ENCODE measurements at places on chromosomes 1 and 21.

GRCh38 chr1:85371021-85371420 lies 93.9 kb downstream of the DDAH1 start:
- no peak for DNase-seq

- DNase-seq = no peak
These were observed 80.1 kb downstream of the CAPZB start for GRCh38 chr1:19405195-19405760.

DNA sequence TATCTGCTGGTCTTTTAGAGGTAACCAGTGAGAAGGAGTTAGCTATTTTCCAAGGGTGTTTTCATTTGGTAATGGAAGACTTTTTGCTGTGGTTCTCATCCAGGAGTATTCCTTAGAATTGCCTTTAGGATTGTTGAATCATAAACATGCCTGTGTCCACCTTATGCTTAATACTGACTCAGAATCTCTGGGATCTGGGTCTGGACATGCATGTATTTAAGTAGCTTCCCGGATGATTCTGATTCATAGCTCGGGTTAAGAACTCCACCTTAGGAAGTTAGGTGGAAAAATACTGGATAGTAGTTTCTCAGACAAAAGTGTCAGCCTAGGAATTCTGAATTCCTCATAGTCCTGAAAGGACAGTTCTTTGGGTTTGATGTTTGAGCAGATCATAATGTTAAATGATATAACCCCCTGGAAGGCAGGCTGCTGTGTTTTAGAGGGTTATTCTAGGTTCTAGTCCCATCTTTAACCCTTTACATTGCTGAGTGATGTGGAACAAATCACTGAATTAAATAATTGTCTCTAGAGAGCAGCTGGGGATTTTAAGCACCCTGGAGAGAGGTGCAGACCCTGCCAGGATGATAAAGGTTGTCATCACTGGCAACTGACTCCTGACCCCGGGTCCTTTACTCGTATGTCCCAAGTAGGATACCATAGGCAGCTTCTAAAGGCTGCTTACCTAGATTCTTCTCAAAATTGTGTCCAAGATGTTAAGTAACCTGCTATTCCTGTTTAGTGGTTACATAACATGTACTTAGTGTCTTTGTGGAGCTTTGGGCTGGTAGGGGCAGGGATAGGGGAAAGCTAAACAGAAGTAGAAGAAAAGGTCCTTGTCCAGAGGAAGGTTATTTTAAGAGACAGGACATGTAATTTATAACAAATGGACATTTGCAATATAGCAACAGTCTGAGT lies 14.5 kb upstream of the C4BPB start:
- no peak for DNase-seq

DNA sequence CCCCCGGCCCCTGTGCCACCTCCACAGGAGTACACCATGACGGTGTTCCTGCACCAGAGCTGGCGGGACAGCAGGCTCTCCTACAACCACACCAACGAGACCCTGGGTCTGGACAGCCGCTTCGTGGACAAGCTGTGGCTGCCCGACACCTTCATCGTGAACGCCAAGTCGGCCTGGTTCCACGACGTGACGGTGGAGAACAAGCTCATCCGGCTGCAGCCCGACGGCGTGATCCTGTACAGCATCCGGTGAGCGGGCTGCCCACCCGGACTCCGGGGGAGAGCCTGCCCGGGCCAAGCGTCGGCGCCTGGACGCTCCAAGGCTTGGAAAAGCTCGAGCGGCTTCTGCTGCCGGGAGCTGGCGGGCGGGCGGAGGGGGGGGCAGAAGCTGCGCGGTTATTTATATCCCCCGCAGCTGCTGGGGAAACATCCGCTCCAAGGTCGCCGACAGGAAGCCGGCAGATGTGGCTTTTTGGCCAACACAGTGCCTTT lies 6.4 kb downstream of the GABRD start:
- no peak for DNase-seq

GRCh38 chr21:25506887-25507286 lies 100.4 kb downstream of the MRPL39 start:
- DNase-seq = no peak

DNA sequence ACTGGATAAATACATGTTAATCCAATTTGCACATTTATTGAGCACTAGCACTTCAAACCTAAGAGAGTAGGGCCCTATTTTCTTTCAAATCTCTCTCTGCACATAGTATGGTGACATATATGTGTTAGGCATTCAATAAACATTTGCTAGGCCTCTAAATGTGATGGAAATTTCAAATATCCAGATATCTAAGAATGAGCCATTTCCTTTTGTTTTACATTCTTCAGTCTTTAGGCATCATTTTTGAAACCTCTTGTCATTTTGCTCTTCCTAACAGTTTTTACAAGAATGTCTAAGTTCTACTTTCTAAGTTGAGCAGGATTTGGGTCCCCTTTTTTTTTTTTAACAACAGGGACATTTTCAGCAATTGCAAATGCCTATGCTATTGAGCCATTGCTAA lies 395.7 kb upstream of the ST6GALNAC5 start:
- no peak for DNase-seq

DNA sequence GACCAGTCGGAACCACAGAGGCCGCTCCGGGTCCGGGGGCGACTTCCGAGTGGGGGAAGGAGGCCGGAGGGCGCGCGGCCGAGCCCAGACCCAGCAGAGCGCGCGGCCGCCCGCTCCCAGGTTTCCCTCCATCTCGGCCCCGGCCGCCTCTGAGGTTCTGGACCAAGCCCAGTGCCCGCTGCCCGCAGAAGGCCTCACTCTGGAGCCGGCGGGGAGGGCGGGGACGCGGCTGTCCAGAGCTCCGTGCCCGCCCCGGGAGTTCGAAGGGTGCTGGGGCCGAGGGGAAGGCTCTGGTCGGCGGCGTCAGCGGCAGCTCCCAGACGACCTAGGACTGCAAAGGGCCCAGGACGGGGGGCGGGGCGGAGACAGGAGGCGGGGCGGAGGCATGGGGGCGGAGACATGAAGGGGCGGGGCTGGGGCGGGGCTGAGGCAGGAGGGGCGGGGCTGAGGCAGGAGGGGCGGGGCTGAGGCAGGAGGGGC lies 48.0 kb upstream of the SLC19A1 start:
- DNase-seq = peak; percentile 74

- no peak for DNase-seq
These were observed 23.8 kb downstream of the AJAP1 start for GRCh38 chr1:4678066-4678717.

DNA sequence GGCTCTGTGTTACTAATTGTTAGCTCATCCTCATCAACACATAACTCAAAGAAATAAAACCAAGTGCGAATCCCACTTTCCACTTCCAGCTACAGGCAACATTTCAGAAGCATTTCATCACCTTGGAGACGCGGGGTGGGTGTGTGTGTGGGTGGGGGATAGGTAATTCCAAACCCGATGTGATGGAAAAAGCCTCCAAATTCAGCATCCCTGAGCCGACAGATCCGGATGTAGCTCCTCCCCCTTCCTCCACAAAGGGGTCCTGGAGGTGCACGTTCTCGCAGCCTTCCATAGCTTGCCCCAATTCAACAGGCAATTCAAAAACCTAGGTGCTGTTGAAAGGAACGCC lies 486 bp downstream of the HSPA13 start:
- no peak for DNase-seq

- no peak for DNase-seq
These were observed 15.0 kb downstream of the SPRTN start for GRCh38 chr1:231353086-231353485.

GRCh38 chr1:1627261-1627828 lies 4.6 kb upstream of the MMP23B start:
- DNase-seq = peak; percentile 63

DNA sequence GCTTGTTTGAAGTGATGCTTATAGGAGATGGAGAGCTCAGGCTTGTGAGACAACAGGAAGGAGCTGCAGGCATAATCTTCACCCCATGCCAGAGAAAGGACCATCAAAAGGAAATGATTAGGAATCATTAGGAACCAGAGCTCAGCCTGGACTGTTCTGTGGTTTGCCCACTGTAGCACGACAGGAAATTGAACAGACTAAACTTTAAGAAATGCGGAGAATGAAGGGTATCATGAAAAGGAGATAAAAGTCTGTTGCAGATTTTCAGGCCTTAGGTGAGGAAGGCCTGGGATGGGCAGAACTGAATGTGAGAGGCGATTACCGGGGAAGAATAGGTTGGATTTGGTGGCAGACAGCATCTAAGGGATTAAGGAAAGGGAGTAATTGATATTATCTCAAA lies 292.0 kb upstream of the PLXNA2 start:
- no peak for DNase-seq

GRCh38 chr21:26842974-26843932 lies 2.0 kb downstream of the ADAMTS1 start:
- DNase-seq = peak; percentile 97

GRCh38 chr1:218467101-218468072 lies 122.3 kb downstream of the TGFB2 start:
- DNase-seq = no peak

DNA sequence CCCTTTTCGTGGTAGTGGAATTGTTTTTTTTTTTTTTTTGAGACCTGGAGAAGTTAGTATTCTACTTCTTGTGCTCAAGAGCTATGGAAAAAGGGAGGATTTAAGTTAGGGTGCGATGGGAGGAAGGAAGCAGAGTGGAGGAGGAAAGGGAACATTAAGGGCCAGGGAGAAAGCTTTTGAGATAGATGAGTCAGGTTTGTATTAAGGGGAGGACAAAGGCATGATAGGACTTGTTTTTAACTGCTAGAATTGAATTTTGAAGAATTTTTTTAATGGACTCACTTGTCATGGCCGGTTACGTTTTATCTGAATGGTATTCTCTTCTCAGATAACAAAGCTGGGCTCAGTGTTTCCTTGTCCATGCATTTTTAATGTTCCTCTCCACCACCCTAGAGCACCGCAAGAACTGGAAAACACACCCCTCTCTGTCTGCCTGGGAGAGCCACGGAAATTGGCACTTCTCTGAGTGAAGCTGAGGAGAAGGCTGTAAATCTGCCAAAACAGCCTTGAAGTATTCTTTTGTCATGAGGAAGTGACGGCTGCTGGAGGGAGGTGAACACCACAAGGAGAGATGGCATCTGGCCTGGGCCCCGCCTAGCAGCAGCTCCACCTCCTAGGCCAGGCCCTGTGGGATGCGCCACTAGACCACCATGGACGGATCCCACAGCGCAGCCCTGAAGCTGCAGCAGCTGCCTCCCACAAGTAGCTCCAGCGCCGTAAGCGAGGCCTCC lies 3.5 kb downstream of the NIPAL3 start:
- peak; percentile 39 for DNase-seq

- peak; percentile 27 for DNase-seq
These were observed 289.2 kb upstream of the USP24 start for GRCh38 chr1:55504306-55504731.

GRCh38 chr1:68112835-68113243 lies 62.4 kb upstream of the DIRAS3 start:
- peak; percentile 76 for DNase-seq

DNA sequence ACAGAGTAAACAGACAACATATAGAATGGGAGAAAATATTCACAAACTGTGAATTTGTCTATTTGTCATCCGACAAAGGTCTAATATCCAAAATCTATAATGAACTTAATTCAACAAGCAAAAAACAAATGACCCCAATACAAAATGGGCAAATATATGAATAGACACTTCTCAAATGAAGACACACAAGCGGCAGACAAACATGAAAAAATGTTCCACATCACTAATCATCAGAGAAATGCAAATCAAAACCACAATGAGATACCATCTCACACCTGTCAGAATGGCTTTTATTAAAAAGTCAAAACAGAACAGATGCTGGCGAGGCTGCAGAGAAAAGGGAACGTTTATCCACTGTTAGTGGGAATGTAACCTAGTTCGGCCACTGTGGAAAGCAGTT lies 72.7 kb downstream of the SMYD3 start:
- DNase-seq = no peak

- DNase-seq = no peak
These were observed 12.8 kb upstream of the CTSS start for GRCh38 chr1:150778409-150778808.

- no peak for DNase-seq
These were observed 13.7 kb downstream of the ZBTB17 start for GRCh38 chr1:15962176-15962575.

- no peak for DNase-seq
These were observed 258.1 kb downstream of the GRIK3 start for GRCh38 chr1:36776256-36776655.

- DNase-seq = no peak
These were observed 8.1 kb downstream of the MIS18A start for GRCh38 chr21:32270748-32271147.

DNA sequence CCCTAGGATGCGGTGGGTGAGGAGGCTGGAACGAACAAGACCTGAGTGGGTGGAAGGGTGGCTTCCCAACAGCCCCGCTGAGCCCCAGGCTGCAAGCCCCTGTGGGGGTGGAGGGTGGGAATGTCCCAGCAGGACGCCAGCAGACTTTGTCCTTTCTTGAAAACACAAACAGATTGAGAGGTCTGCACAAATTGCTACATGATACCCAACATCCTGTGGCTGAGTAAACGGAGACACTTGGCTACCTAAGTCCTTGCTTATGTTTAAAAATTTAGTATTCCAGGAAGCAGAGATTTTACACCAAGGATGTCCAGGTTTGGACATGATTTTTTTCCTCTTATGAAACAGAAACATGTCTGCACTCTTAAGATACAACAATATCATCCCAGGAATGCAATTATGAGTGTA lies 11.8 kb upstream of the F3 start:
- DNase-seq = no peak

DNA sequence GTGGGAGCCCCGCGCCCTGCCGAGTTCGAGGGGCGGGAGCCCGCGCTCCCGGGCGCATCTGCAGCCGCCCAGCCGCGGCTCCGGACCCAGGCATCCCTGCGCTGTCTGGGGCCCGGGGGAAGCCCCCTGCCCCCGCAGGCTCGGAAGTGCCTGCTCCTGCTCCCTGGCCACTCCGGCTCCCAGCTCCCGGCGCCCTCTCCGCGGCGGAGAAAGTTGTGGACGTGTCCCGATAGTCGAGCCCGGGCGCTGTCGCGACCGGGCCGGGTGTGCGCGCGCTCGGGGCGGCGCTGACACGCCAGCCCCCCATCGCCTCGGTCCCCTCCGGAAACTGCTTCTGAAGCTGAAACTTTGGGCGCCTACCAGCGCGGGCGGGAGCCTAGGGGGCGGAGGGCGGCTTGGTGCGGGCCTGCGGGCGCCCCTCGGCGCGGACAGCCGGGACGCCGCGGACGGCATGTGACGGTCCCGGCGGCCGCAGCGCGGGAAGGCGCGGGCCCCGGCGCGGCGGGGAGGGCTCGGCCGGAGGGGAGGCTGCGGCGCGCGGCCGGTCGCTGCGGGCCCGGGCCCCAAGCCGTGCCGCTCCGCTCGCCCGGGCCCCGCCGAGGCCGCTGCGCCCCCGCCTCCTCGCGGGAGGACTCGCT lies 515 bp downstream of the MAN1C1 start:
- peak; percentile 78 for DNase-seq

GRCh38 chr1:154842635-154843034 lies 27.4 kb downstream of the KCNN3 start:
- no peak for DNase-seq
